ENCODE measurements at places on chromosomes 4 and X.

- DNase-seq, result no peak
Observed at GRCh38 chr4:3176367-3177229, 72.4 kb upstream of the MSANTD1 start.

GRCh38 chr4:33959519-33959918, 2284.8 kb downstream of the ARAP2 start:
- DNase-seq, result no peak

- no peak for DNase-seq
Observed at GRCh38 chr4:88054229-88054628, 46.8 kb downstream of the PKD2 start.

DNA sequence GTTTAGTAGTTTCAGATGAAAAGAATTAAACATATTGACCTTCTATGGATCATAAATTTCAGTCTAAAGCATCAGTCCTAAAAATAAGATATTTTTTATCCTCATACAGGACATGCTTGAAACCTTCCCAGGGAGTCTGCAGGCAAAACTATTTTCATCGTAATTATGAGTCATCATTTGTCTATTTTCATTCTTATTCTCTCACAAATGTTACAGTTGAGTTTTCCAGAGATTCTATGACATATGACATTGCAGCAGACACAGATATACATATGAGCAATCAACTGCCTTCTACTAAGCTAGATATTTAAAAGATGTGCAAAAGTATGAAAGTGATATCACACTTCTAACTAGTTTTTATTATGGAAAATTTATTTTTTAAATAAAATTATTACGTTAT, 398.0 kb downstream of the MAGEB5 start:
- no peak for DNase-seq

DNA sequence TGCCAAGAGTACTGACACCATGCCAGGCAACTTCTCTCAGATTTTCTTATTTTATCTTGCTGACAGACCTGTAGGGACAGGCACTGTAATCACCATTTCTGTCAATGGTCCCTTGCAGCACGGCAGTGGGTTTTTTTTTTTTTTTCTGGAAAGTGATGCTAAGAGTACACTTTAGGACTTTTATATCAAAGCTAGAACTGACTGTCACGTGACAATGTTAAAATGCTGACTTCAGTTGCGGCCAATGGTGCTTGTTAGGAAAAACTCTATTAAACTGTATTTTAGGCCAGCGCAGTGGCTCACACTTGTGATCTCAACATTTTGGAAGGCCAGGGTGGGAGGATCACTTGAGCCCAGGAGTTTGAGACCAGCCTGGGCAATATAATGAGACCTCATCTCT, 12.3 kb upstream of the SCOC start:
- DNase-seq, result no peak

DNA sequence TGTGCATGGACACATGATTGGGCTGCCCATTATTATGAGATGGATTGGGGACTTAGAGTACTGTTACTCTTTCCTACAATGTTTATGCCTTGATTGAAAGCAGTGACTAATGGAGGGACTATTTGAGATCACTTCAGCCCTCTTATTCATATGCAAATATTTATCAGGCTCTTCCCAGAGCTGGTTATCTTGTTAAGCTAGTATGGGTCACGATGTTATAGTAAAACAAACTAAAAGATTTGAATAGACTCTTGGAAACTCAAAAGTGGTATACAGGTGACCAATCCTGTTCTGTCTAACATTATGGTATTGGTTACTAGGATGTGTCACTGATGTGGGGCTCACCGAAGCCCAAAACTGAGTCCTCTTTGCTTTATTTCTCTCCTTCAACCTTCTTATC, 306.2 kb upstream of the CASK start:
- DNase-seq, result no peak

- no peak for DNase-seq
Observed at GRCh38 chrX:39063037-39063436, 261.8 kb downstream of the MID1IP1 start.

All from stimulated activated CD8-positive, alpha-beta memory T cell treated with anti-CD3 and anti-CD28 coated beads, Interleukin-7, amount 100 ng/mL, for 1 hour (primary cell).